Breast epithelium (tissue), 4 donors: ENCODE measurements at places on chromosomes 4 and X.
A peak's percentile ranks its signal among the peaks of the same experiment; 100 is the strongest.

DNA sequence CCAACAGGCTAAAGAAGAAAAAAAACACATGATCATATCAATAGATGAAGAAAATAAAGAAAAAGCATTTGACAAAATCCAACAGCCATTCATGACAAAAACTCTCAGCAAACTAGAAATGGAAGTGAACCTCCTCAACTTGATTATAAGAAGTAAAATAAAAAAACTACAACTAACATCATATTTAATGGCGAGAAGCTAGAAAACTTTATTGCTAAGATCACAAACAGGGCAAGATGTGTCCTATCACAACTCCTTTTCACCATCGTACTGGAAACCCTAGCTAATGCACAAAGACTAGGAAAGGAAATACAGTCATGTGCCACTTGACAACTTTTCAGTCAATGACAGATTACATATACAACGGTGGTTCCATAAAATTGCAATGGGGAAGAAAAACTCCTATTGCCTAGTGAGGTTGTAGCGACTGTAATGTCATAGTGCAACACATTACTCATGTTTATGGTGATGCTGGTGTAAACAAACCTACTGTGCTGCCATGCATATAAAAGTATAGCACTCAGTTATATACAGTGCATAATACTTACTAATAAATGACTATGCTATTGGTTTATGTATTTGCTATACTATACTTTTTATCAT, 12.1 kb upstream of the MANBA start:
- DNase-seq, result no peak

DNA sequence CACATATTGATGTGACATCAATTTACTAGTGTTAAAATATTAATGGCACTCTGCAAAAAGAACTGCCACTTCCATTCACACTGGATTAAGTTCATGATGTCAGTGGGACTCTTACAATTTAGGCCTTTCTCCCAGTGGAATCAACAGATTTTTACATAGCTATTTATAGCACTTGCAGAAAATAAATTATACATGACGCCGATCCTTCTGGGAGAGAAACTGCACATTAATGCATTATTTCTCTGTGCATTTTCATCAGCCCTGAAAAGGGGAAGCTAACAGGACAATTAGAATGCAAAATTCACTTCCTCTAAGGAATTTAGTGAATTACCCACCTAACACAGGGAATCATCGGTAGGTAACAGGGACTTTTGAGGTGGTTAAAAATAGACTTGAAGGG, 15.7 kb downstream of the LGI2 start:
- no peak for DNase-seq

GRCh38 chr4:127782275-127783025, at the start of gene HSPA4L:
TSS of gene HSPA4L (plus strand) at chr4:127782322. CDS start at chr4:127782551, 229 bp downstream.
- peak; percentile 77 for DNase-seq

- no peak for DNase-seq
These were observed 594.3 kb upstream of the ADGRL3 start for GRCh38 chr4:60605646-60606354.

DNA sequence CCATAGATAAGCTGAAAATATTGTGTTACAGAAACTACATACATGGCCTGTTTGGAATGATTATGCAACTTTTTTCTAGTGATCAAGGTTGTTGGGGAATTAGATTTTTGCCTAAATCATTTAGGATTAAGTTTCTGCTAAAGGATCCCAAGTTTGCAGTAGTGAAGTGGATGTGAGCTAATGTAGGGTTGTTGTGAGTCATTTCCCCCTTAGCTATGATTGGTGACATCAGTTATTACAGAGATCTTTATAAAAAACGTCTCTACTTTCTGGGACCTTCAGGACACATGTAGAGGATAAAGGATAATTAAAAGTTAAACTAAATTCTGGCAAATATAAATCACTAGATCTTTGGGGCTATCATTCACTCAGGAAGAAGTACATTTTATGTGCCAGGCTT, 133.3 kb downstream of the GATB start:
- DNase-seq, result no peak

DNA sequence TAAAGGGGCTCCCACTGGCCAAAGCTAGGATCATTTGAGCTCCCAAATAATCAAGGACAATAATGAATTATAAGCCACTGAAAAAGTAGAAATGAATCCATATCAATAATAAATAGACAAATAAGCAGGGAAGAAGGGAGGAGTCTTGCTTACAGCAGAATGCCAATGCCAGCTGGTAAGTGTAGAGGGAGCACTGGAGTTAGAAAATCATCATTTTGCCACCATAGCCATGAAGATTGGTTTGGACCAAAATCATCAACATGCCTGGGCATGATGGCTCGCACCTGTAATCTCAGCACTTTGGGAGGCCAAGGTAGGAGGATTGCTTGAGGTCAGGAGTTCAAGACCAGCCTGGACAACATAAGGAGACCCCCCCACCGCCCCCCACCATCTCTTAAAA, 20.4 kb upstream of the SH3KBP1 start:
- no peak for DNase-seq

- DNase-seq, result no peak
These were observed 22.8 kb upstream of the ASMTL start for GRCh38 chrX:1475481-1475880.

DNA sequence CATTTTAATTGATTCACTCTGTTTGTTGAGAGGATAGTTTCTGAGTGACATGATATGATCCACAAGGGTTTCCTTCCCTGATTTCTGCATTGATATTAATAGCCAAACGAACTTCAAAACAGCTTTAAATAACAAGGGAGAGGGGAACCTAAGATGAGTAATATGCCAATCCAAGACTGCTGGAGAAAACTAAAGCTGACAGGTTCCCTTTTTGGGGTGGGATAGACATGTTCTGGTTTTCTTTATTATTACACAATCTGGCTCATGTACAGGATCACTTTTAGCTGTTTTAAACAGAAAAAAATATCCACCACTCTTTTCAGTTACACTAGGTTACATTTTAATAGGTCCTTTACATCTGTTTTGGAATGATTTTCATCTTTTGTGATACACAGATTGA, 182.2 kb downstream of the AR start:
- DNase-seq, result no peak

DNA sequence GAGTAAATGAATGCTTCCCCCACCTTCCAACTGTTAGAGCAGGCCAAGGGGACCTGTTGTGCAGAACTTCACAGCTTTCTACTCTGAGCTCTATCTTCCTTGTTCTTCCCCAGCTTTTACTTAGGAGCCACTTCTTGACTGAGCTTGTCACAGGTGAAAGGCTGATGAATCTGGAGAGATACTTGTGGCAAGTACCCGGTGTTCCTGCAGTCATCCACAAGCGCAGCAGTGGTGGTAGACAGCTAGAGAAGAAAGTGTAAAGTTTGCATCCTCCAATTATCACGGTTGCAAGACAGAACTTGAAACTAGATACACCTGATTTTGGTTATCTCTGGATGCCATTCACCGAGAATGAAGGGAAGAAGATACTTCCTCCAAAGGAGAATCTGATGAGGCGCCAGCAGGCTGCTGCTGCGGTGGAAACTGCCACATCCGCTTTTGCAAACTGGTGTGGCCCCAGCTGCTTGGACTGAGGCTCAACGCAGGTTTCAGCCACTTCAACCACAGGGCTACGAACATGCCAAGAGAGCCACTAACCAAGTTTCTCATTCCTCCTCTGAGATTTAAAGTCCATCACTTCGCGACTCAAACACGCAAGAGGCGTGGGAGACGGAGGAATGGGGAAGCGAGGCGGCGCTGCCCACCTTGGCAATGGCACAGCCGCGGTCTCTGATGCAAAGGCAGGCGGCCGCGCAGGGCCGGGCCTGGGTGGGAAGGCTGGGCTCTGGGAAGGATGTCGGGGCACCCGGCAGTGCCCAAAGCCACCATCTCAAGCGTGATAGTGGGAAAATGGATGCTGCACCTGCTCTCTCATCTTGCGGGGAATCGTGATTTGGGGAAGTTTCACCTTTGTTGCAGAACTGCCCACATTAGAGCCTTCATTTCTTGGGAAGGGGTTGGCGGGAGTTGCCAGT, 1.3 kb upstream of the FHIP1A start:
- DNase-seq, result peak; percentile 62

DNA sequence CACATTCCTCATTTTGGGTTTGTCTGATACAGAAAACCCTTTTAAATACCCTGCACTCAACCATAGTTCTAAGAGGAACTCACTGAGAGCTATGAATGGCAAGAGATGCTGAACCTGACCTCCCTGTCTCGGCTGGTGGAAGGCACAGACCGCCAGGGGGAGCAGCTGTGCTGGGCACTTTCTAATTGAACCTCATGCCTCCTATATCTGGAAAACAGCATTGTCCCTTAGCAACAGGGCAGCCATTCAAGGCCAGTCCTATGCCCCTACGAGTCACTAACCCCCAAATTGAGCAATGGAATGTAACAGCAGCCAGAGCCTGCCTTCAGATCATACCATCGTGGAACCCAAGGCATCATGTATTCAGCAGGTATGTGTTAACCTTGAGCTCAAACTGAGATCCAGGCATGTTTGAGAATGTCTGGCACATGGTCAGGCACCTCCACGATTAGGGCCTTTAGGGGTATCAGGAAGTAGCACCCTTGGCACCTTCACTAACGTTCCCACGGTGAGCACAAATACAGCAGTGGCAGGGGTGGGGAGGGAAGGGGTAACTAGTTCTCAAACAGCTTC, 5.1 kb downstream of the USP27X start:
- DNase-seq, result no peak

- no peak for DNase-seq
These were observed 10.6 kb upstream of the IRAK1 start for GRCh38 chrX:154030266-154030665.

DNA sequence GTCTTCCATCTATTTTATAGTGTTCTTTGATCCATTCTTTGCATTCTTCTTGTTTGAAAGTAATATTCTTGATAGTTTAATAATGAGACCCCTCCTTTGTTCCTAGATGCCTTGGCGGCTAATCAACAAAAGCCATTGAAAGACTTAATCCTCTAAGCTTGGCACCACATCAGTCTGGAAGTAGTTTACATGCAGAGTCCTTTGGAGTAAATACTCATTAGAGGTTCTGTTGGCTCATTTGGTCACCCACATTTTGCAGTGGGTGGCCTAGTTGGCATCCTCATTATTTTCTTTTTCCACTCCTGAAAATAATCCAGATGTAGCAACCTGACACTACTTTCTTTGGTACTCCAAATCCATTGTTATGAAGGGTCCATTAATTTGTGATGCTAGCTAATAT, 64.5 kb downstream of the DKK2 start:
- no peak for DNase-seq

GRCh38 chrX:153521034-153521433, 3.6 kb downstream of the ATP2B3 start:
- DNase-seq, result no peak

- no peak for DNase-seq
These were observed 908 bp upstream of the TLR6 start for GRCh38 chr4:38857354-38858096.

DNA sequence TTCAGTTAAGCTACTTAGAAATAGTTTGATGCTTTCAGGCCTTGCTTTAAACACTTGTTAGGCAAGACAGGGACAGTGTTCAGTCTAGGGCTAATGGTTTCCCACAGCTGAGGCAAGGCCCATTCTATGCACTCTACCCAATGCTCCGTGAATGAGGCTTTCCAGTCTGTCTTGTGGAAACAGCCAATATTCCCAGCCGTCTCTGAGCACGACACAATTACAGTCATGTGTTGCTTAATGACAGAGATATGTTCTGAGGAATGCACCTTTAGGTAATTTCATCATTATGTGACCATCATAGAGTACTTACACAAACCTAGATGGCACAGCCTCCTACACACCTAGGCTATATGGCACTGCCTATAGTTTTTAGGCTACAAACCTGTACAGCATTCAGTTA, 9.5 kb upstream of the FAM200B start:
- DNase-seq, result no peak

DNA sequence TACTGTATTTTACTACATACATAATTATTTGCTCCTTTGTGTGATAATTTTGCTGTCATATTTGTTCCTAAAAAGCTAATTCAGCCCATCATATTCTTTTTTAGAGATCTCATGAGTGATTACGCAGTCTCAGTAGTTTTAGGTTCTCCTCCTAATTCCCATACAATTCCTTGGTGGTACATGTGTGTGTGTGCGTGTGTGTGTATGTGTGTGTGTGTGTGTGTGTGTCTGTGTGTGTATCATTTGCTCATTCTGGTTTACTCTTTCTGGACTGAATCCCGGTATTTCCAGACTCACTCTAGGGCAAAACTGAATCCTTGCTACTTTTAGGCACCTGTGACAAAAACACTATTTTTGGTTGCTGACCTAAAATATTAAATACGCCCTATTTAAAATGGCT, 34.9 kb downstream of the STK26 start:
- DNase-seq, result no peak
